GM23248 (cell line): ENCODE measurements at places on chromosomes 11 and 22.
A peak's percentile ranks its signal among the peaks of the same experiment; 100 is the strongest.

DNA sequence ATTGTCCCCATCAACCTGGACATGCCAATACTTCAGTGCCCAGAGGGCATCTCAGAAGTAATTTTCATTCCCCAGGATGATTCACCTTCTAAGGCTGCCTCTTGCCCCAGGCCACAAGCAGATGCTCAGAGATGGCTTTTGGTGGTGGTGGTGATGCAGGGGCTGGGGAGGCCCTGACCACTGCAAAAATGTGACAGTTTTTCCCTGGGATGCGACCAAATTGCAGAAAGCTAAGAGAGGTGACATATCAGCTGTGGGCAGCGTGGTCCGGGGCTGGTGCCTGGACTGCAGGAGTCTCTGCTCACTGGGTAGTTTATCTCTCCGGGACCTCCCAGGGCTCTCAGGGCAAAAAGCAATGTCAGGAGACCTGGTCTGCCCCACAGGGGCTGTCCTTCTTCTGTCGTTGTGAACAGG lies 39.7 kb upstream of the ACCSL start:
- peak; percentile 79 for DNase-seq

DNA sequence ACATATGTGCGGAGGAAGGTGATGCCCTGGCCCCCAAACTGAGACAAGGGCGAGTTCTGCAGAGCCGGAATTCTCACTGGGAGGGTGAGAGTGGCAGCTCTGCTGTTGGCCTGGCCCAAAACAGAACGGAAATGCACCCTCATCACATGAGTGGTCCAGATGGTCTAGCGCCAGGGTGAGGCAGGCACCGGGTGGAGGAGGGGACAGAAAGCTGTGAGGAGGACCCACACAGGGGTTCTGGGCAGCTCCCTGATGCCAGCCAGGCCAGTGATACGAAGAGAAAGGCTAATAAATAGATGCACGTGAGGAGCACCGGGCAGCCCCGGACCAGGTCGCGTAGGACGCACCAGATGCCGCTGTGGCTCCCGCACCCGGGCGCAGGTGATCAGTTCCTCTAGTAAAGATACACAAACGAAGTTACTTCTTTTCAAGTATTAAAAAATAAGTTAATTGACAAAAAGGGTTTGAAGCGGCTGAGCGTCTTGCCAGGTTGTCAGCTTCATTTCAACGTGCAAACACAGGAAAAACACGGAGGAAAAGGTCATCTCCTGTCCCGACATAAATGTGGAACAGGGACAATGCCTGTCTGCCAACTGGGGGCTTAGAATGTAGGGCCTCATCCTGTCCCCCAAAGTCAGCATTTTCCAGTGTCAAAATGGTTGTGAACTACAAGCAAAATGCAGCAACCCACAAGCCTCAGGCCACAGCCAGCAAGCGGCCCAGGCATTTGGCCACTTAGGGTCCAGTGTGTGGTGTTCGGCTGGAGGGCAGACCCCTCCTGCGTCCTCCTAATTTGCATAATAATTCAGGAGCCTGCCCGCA lies 15.3 kb upstream of the BID start:
- DNase-seq = no peak

GRCh38 chr11:131228378-131228777 lies 142.0 kb upstream of the NTM start:
- DNase-seq = no peak

DNA sequence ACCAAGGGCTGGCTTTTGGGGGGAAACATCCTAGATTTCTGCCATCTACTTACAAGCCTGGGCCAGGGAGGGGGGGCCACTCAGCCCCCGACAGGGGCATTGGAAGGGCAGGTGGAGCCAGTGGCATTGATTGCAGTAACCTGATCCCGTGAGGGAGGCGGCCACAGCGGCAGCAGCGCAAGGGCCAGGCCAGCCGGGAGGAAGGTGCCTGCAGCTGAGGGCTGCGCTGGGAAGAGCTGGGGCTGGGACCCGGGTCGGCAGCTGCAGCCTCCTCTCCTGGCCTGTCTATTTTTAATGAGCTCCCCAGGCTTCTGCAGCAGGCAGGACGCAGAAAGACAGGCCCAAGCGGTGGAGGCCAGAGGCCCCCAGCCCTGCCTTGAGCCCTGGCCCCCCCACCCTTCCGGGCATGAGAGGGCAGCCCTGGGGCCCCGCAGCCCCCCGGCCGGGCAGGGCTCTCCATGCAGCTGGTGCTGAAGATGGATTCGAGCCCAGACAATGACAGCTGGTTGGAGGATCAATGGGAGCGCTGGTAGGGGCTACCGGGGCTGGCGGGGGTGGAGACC lies 10.6 kb downstream of the FREY1 start:
- no peak for DNase-seq

- peak; percentile 82 for DNase-seq
Observed at GRCh38 chr22:38700270-38700788, 414 bp downstream of the JOSD1 start.

GRCh38 chr22:19546680-19547079 lies 22.5 kb upstream of the CLDN5 start:
- no peak for DNase-seq

DNA sequence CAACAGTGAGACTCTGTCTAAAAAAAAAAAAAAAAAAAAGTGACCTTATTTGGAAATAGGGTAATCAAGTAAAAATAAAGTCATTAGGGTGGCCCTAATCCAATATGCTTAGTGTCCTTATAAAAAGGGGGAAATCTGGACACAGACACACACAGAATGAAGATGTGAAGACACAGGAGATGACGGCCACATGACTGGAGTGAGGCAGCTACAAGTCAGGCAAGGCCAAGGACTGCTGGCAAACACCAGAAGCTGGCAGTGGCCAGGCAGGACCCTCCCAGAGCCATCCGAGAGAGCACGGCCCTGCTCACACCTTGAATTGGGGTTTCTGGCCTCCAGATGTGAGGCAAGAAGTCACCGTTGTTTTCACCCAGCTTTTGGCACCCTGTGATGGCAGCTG lies 28.6 kb downstream of the LRFN4 start:
- no peak for DNase-seq

GRCh38 chr11:1827095-1827813 lies 7.5 kb upstream of the SYT8 start:
- DNase-seq = peak; percentile 88

DNA sequence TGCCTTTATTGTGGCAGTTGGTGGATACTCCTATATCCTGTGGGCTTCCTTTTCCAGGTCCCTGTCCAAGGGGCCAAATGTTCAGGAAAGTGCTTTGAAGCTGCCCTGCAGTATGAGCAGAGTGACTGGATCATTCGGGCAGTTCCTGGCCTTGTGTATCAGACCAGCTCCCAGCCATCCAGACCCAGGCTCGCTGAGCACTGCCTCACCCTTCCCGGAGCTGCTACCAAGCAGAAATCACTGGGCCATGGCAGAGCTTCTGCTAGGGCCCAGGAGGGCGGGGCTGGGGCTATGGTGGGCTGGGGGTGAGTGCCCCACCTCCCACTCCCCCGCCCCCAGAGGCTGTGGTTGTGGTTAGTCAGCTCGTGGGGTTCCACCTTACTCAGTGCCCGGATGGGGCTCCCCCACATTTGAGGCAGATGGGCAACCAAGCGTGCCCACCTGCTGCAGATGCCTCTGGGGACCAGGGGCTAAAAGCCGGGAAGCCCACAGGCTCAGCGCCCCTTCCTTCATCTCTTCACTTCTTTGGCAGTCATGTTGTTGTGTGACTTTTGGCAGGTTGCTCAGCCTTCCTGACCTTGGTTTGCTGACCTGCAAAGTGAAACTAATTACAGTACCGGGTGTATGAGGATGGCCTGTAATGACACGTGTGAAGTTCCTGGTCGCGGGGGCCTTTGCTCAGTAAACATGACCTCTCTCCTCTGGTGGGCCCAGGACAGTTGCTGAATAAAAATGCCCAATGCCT lies 2.1 kb upstream of the LRRC32 start:
- DNase-seq = no peak

- DNase-seq = no peak
Observed at GRCh38 chr22:23187211-23187610, 6.9 kb downstream of the BCR start.

- peak; percentile 84 for DNase-seq
Observed at GRCh38 chr11:45982656-45983470, 60.4 kb downstream of the LARGE2 start.

DNA sequence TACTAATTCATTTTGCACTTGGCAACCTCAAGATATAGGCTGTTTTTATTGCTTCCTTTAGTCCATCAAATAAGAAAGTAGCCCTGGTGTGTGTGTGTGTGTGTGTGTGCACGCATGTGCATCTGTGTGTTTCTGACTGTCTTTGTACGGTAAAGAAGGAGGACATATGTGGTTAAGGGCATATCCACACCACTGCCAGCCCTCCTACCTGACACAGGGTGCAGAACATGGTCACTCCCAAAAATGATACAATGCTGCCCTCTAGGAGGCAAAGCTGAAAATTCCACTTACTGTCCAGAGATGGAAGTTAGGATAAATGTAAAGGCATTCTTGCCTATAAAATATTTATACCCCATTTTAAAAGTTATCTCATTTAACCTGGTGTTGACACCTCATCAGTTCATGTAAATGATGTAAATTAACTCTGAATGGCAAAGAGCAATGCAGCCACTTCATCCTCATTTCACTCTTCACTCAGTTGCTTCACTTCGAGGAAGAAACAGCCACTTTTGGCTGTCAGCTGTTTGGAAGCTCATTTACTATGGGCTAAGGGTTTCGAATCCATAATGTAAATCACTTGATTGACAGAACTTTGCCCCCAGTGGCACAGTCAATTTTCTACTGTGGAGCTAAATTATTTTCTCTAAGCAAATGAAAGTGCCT lies 83.1 kb upstream of the MTNR1B start:
- DNase-seq = peak; percentile 61

- peak; percentile 70 for DNase-seq
Observed at GRCh38 chr11:12674936-12675696, 895 bp downstream of the TEAD1 start.

DNA sequence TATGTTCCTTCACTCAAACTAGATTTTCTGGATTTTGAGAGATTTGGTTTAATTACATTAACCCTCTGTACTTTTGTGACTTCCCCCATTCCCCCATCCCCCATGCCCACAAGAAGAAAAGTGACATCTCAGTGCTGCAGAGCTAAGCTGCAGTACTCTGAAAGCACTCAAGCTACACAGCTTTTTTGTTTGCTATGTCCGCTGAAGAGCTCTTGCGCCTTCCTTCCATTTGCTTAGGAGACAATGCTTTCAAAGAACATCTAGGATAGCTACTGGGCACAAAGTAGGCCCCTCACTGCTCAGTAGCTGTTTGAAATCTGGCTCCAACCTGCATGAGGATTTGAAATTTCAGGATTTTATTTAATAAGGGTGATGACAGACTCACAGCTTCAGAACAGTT lies 69.7 kb downstream of the SLC17A6 start:
- no peak for DNase-seq

GRCh38 chr11:85947431-85948272 lies 92.5 kb downstream of the CCDC83 start:
- DNase-seq = peak; percentile 95

GRCh38 chr22:38713921-38714320 lies 8.2 kb downstream of the GTPBP1 start:
- DNase-seq = no peak

- DNase-seq = peak; percentile 54
Observed at GRCh38 chr11:57318178-57318577, 6.6 kb downstream of the TNKS1BP1 start.

DNA sequence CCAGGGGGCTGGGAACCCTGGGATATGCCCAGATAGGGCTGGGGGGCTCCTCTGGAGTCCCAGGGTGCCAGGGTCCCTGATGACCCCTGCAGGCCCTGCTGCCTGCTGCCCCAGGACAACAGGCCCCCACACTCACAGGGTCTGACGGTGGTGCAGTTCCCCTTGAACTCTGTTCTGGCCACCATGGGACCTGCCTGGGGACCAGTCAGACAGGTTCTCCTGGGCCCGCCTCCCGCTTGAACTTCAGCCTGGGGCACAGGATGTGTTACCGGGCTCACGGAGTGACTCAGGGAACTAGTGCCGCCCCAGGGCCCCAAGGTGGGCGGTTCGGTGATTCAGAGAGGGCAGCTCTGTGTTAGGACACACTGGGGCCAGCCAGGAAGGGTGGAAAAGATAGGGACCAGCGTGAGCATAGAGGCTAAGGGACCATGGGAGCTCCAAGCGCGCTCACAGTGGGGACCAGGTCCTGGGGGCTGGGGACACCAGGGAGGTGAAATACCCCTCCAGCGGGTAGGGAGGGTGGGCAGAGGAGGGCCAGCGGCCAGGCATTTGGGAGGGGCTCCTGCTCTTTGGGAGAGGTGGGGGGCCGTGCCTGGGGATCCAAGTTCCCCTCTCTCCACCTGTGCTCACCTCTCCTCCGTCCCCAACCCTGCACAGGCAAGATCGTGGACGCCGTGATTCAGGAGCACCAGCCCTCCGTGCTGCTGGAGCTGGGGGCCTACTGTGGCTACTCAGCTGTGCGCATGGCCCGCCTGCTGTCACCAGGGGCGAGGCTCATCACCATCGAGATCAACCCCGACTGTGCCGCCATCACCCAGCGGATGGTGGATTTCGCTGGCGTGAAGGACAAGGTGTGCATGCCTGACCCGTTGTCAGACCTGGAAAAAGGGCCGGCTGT lies 21.5 kb upstream of the TXNRD2 start:
- DNase-seq = peak; percentile 94

GRCh38 chr11:14818779-14819178 lies 73.3 kb downstream of the CYP2R1 start:
- DNase-seq = no peak

DNA sequence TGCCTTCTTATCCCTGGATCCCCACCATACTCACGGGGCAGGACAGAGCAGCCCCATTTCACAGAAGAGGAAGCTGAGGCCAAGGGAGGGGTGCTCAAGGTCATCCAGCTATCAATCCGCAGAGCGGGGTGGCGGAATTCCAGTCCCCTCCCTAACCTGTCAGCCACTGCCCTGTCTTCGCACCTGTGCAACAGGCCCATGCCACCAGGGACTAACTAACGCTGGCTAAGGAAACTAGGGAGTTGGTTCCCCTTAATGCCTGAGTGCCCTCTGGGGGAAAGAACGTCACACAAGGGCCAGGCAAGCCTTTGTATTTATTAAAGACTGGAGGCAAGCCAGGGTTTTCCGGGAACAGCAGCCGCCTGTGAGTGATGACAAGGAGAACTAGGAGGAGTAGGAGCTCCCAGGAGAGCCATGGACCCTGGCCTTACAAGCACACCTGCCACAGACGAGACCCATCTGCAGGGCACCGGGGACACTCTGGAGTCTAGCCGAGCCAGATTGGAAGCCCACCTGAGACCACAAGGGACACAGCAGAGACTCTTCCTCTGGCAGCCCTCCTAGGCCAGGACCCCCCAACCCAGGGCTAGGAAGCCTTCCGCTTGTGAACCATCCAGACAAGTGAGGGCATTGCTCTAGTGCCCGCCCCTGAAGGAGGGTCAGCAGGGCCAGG lies 64.4 kb downstream of the MYH9 start:
- peak; percentile 82 for DNase-seq

GRCh38 chr11:120735035-120735434 lies 223.5 kb downstream of the GRIK4 start:
- DNase-seq = no peak

- DNase-seq = no peak
Observed at GRCh38 chr22:24532075-24532474, 22.9 kb downstream of the GUCD1 start.

GRCh38 chr22:48137640-48138039 lies 1375.2 kb downstream of the TBC1D22A start:
- DNase-seq = no peak

GRCh38 chr22:30265823-30266444 lies 717 bp downstream of the OSM start:
- peak; percentile 46 for DNase-seq
